GM12891 (cell line): ENCODE measurements at places on chromosomes 2 and 18.
A peak's percentile ranks its signal among the peaks of the same experiment; 100 is the strongest.

GRCh38 chr18:58578321-58578720, 50.6 kb downstream of the ALPK2 start:
- DNase-seq = no peak

DNA sequence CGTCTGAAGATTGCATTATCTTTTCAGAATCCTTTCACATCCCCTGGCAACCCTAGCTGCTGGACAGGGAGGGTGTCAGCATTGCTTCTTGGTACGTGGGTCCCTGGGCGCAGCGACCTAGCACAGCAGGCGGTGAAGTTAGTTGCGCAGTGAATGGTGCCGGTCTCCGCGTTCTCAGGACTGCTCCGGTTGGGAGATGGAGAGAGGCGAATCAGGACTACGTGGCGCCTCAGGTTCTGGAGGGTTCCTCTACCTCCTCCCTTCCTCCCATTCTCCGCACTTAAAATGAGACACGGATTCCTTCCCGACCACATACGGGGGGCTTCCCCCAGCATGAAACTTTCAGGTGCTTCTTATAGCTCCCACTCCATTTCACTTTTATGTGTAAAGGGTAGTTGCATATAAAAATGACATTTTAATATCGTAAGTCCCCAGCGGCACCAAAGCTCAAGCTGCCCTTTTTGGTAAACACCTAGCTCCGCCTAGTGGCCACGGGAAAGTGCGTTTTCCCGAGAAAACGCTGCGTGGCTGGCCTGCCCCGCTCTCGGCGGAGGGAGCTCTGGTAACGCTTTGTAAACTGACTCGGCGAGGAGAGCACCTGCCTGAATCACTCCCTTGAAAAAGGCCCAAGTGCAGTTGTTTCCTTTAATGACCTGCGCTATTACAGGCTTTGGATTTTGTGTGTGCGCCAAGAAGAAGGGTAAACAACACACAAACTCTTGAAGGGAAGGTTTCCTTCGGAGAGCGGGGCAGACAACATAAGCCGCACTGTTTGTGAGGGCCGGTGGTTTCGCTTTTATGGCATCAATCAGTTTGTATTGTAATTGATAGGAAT, 32.9 kb upstream of the INHBB start:
- DNase-seq = peak; percentile 74

GRCh38 chr2:132754867-132755472, 85.0 kb upstream of the LYPD1 start:
- DNase-seq = no peak

- no peak for DNase-seq
Measured at GRCh38 chr2:242060212-242060835, 190.8 kb downstream of the RTP5 start.

DNA sequence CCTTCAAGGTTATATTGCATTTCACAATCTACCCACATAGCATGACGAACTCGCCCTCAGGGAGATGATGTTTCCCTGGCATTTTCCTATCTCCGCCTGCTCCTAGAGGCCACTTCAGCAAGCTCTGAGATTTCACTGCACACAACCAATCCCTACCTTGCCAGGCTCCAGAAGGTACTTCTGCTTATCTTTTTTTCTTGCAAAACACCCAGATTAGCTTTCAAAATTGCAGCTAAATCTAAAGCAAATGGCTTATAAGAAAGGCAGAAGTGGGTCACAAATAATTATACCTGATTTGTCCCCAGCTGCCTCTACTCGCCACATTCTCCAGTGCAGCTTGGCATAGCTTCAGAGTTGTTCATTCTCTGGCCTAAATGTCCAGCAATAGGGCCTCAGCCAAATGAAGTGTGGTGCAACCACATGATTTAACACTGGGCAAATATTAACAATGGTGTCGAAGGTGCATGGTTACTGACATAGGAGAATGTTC, 32.4 kb upstream of the MRPL19 start:
- DNase-seq = no peak

DNA sequence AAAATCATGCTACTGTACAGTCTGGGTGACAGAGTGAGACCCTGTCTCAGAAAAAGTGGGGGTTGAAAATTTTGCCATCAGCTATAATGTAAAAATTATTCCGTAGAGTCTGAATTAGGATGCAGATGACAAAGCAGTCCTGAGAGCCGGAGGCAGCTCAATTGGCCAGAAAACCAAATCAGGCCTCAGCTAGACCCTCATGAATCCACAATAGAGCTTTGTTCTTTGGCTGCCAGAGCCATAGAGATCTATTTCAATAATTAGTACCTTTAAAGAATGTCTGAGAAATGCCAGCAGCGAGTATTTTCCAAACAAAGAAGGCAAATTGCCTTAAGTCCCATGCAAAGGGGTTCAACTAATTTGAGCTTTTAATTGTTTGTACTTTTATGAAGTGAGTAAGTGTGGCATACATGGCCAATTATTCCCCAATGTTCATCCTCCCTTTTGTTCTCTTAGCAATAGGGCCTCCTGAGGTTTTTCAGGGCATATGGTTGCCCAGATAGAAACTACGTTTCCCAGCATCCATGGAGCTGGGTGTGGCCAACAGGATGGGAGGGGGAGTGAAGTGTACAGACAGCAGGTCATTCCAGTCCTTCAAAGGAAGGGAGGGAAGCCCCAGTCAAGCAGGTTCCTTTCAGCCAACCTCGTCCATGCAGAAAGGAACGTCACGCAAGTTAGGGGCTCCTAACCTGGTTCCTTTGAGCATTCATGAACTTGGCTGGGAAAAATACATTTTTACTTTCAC, 211.3 kb upstream of the APCDD1 start:
- no peak for DNase-seq

GRCh38 chr2:167733747-167734146, 513.6 kb downstream of the STK39 start:
- DNase-seq = no peak

DNA sequence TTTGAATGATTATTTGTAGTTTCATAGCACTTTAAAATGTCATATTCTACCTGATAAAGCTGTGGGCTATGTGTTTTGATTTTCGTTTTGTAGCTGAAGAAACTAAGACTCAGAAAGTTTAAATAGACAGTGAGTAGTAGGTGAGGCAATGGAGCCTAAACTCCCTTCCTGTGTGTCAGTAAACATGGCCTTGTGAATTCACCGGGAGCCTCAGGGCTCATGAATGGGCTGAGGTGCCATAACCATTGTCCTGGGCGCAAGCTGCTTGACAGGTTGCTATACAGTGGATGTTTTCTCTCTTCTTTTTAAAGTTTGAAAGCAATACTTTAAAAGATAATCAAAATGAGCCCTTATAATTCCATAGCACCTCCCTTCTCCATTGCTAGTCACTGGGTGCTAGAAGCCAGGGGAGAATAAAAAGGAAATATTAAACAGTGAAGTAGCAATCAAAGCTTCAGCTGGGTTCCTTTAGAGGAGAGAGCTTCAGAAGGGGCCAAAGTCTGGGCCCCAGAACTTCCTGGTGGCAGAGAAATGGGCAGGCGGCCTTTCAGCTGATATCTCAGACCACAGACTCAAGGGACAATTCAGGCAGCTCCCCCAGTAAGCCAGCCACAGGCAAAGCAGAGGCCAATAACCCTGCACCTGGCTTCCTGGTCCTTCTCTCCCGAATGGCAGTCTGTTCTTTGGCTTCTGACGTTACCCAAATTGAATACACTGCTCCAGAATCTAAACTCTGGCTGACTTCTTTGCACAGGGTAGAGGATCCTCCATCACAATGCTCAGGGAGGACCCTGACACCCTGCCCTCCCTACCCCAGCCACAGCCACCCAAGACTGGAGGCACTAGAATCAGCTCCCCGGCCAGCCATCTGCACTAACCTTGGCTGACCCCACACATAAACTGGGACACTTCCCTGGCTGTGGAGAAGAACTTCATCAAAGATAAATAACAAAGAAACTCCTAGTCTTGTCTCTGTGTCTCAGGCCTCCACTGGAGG, 51.8 kb upstream of the NPAS2 start:
- DNase-seq = no peak

DNA sequence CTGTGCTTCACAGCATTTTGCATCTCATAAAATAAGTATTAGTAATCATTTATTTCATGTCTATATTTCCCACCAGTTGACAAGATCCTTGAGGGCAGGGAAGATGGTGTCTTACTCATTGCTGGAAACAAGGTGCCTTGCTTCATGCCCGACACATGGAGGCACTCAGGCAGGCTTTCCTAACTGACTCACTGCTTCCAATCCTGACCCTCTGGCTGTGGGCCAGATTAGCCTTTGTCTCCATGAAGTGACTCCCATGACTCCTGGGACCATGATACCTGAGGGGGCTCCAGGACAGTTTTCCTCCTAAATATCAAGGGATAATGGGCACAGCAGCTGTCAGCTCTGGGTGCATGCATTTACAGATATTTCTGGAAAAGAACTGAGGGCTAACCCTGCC, 275.1 kb downstream of the AGPS start:
- DNase-seq = no peak

GRCh38 chr18:53850902-53851301, 373.6 kb downstream of the MBD2 start:
- DNase-seq = no peak

DNA sequence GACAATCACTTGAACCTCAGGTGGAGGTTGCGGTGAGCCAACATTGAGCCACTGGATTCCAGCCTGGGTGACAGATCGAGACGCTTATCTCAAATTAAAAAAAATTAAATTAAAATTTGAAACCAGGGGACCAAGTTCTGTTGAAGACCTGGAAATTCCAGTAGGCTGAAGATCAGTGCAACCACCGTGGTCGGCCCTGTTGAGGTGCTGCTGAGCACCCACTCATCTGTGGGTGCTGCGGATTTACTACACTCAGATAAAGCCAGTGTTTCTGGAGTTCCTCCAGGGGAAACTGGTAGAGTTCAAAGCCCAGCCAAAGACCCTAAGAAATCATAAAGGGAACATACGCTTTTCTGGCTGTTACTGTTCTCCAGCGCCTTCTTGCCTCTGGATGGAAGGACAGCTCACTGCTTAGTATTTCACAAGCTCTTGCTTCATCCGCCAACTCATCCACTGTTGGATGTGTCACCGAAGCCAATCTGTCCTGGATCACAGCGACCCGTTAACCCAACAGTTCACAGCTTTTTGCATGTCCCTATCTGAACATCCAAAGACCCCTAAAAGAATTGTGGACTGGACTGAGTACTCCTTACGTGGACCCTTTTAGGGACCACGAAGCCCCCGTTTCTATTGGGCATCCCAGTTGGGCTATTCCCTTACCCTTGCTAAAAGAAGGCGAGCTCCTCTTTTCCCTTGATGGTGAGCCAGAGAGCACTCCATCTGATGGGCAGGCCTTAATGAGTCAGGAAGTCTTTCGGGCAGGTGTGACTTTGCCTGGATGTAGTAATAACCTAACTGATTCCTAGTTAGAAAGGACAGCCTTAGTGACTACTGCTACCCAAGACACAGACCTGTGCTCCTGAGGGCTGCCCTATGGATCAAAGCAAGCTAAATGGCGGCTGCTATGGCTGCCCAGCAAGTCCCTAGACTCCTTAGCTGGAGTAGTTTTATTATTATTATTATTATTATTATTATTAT, 6.0 kb upstream of the ALPP start:
- DNase-seq = no peak

GRCh38 chr2:10043906-10044601, 704 bp downstream of the KLF11 start:
- DNase-seq = peak; percentile 74

GRCh38 chr2:263774-264492, at the start of gene SH3YL1:
Gene SH3YL1 (minus strand): TSS chr2:264032. CDS start chr2:263984, 48 bp downstream.
- peak; percentile 37 for DNase-seq

GRCh38 chr18:14769381-14769780, 21.4 kb downstream of the ANKRD30B start:
- no peak for DNase-seq

DNA sequence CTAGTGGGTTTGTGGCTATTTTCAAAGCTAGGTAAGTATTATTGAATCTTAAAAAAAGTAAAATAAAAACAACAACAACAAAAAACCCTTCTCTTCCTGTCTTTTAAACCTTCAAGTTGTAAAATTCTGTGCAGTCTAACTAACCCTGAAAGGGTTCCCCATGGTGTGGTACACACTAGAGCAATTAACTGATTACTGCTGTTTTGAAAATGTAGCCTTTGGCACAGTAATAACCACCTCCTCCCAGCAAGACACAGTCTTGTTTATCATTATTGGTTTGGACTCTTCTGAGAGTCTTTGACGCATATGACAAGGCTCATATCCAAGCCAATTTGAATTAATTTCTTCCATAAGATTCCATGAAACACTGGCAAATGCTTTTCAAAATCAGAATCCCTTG, 2184.6 kb upstream of the PIK3C3 start:
- no peak for DNase-seq

GRCh38 chr2:164496881-164497280, 124.4 kb downstream of the GRB14 start:
- DNase-seq = no peak

DNA sequence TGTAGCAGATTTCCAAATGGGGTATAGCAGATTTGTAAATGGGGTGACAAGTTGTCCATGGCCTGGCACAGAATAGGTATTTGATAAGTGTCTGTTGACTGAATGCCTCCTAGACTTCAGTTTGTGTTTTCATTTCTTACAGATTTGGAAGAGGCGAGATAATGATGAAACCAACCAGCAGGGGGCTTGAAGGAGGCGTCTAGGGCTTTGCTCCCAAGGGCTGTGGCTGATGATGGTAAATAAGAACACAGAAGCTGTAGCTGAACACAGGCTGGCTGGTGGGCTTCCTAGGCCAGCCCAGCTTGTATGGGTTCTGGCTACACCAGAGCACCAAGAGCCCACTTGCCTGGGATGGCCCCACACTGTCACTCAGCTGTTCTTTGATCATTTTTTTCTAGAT, 19.4 kb downstream of the SFTPB start:
- no peak for DNase-seq

- DNase-seq = no peak
Measured at GRCh38 chr2:20633794-20634506, 16.9 kb downstream of the HS1BP3 start.

GRCh38 chr2:3265981-3266924, 111.4 kb downstream of the EIPR1 start:
- no peak for DNase-seq

- DNase-seq = no peak
Measured at GRCh38 chr18:56115071-56116015, 523.0 kb downstream of the TXNL1 start.

DNA sequence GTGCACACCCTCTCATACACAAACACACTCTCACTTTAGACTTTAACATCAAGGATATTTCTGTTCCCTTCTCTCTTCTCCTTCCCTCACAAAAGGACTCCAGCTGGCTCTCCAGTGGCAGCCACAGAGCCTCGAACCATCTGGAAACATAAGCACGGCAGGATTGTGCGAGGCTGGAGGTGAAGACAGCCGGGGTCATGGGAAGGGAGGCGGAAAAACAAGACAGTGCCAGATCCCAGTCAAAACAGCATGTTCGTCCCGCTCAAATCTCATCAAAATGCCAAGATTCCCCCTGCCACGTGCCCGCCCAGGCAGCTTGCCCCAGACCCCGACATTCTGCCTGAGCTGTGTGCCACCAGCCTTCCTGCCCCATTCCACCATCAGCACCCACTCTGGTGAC, 180.3 kb downstream of the ZBTB7C start:
- no peak for DNase-seq
